ENCODE measurements at places on chromosomes 6 and 20.

GRCh38 chr6:33609528-33609927 lies 11.6 kb upstream of the ITPR3 start:
- no peak for DNase-seq

DNA sequence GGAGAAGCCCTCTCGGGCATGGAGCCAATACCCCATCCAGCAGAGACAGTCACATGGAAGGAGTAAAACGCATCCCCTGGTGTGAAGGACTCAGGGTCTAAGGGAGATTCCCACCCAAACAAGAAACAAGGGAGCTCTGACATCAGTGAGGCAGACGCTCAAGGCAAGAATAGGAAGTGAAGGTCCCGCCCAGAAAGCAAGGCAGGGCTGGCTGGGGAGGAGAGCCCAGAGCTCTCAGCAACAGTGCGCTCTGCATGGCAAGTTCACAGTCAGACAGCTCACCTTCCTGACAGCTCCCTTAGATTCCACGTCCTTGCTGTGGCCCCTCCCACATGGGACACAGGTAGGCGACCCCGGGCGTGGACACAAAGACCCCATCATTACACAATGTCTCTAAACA lies 85.6 kb downstream of the TTLL2 start:
- no peak for DNase-seq

DNA sequence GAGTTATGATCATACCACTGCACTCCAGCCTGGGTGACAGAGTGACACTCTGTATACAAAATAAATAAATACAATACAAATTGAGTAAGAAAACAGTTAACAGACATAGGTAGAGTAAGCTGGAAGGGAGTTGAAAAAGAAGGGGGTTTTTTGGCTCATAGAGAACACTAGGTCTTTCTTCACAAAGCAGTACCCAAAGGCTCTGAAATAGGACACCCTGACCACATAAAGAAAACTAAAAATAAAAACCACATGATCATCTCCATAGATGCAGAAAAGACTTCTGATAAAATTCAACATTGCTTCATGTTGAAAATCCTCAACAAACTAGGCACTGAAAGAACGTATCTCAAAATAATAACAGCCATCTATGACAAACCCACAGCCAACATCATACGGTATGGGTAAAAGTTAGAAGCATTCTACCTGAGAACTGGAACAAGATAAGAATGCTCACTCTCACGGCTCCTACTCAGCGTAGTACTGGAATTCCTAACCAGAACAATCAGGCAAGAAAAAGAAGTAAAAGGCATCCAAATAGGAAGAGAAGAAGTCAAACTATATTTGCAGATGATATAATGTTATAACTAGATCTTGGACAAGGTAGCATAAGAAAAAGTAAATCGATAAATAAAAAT lies 48.6 kb downstream of the TOMM6 start:
- no peak for DNase-seq

- DNase-seq = no peak
These were observed 23.8 kb upstream of the TBC1D7 start for GRCh38 chr6:13352165-13352564.

GRCh38 chr6:43246301-43247113 lies 3.2 kb downstream of the TTBK1 start:
- DNase-seq = peak; percentile 25

GRCh38 chr6:9539231-9539755 lies 875.6 kb downstream of the TFAP2A start:
- DNase-seq = no peak

- no peak for DNase-seq
These were observed 10.8 kb downstream of the NCOA5 start for GRCh38 chr20:46078954-46079353.

GRCh38 chr6:148620579-148621298 lies 126.1 kb upstream of the UST start:
- no peak for DNase-seq

GRCh38 chr20:41304424-41305079 lies 13.0 kb downstream of the ZHX3 start:
- no peak for DNase-seq

DNA sequence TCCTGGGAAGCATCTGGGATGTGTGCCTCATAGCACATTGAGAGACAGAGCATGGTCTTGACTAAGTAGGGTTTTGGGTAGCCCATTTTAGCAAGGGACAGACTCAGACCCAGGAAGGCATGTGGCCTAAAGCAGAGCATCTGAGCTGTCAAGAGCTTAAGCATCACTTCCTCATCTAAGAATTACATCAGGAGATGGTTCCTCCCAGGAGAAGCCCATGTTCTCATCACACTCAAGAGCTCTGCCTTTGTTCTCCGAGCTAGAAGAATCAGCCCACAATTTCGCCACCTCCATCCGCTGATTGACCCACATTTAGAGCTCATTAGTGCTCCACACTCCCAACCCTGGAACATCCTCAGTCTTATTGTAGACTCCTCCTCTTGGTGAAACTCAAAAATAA lies 68.3 kb downstream of the NPEPL1 start:
- no peak for DNase-seq

GRCh38 chr6:32991972-32992371 lies 17.4 kb downstream of the HLA-DOA start:
- no peak for DNase-seq

- DNase-seq = no peak
These were observed 50.1 kb upstream of the SIRPA start for GRCh38 chr20:1845163-1845523.

DNA sequence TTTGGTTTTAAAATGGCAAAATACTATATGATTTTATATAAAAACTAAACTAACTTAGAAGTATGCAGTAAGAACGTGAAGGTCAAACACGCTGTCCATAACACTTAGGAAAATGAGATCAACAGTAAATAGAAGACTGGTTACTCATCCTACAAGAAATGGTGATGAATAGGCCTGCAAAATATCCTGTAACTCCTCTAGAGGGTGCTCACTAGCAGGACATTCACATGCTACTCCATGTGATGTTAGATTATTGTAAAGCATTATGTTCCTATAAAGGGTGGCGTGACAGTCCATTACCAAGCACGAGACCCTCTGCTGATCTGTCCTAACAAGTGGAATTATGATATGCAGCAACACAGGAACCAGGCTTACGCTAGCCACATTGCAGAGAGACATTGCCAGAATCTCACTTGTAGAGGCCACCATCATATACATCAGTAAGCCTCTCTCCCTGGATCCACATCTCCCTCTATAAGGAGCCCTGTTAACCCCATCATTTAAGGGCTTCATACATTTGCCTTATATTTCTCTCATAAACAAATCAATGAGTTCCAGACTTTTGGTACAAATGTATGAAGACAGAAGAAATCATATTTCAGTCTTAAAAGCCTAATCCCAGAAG lies 18.0 kb upstream of the DEFB129 start:
- DNase-seq = no peak
